ENCODE measurements at places on chromosomes 12 and 14.

DNA sequence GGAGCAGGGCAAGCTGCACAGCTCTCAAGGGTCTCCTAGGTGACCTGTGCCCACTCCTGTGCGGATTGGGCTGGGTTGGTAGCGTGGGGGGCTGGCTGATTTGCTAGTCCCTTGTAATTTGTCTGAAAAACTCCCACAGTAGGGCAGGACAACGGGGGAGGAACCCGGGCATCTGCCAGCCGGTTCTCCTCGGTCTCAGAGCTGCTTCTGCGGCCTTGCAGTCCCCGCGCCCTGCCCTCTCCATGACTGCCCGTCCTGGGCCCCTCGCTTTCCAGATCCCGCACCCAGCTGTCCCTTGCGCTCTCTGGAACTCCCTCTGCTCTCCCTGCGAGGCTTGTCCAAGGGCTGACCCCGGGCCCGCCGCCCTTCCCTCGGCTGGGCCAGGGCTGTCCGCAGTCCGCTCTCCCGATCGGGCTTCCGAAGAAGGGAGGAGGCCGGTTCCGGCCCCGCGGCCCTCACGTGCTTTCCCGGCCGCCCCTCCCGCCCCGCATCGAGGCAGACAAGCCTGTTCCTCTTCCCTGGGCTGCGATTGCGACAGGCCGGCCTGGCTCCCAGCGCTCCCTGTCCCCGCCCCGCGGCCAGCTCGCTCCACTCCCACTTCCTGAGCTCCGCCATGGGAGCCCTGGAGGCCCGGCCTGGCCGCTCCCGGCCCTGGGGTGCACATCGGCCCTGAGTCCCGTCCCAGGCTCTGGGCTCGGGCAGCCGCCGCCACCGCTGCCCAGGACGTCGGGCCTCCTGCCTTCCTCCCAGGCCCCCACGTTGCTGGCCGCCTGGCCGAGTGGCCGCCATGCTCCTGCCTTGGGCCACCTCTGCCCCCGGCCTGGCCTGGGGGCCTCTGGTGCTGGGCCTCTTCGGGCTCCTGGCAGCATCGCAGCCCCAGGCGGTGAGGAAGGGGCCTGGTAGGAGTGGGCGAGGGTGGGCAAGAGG lies at the start of gene LTBR:
Gene LTBR (plus strand): TSS at position 591 of the 927 bp plus-strand sequence. CDS start 197 bp downstream, at position 788.
- DNase-seq = peak; percentile 94

GRCh38 chr12:6228535-6229223 lies 28.5 kb downstream of the CD9 start:
- no peak for DNase-seq

- DNase-seq = no peak
Measured at GRCh38 chr12:17137396-17137795, 531.4 kb upstream of the LMO3 start.

- DNase-seq = no peak
Measured at GRCh38 chr12:130514149-130514551, 176.5 kb downstream of the PIWIL1 start.

- DNase-seq = no peak
Measured at GRCh38 chr12:56154246-56154771, 1.9 kb downstream of the MYL6B start.

- DNase-seq = no peak
Measured at GRCh38 chr12:48592591-48593086, 22.8 kb upstream of the LALBA start.

DNA sequence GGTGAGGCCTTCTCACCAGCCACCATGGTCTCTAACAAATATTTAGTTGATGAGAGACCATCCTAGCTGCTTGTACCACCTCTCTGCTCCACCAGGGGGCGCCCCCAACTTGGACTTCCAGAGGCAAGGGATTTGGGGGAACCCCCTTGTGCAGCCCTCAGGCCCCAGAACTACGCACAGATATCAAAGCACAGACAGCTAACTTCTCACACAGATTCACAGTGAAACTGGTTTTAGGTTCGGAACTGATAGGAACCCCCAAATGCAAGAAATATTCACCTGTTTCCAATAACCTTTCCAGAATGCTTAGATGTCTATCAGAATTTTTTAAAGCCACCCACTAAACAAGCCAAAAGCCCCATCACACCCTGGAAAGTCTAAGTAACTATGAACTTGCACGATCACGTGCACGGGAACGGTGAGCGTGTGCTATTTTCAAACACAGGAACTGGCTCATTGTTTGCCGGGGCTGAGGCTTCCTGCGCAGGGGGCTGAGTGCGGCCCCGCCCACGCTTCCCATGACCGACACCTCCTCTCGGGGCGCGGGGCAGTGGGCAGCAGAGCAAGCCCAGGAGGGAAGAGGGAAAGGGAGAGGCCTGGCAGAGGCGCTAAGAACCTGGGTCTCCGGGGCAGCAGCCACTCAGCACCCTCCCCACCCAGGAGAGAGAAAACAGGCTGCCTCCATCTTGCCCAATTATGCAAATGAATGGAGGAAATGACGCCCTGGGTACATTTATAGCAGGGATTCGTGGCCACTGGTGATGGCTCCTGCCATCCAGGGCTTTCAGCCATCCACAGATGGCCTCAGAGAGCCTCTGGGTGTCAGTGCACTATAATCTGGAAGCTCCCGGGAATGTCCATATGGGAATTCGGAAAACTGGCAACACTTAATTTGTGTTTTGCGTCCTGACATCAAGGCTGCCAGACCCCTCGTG lies 79.4 kb upstream of the GPR68 start:
- DNase-seq = peak; percentile 88

DNA sequence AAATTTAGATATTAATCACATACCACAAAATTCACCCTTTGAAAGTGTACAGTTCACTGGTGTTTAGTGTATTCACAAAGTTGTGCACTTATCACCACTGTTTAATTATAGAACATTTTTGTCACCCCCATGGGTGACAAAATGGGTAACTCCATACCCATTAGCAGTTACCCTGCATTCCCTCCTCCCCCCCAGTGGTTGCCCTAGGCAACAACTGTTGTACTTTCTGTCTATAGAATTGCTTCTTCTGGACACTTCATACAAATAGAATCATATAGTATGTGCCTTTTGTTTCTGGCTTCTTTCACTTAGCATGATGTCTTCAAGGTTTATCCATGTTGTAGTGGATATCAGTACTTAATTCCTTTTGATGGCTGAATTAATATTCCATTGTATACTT lies 52.7 kb downstream of the FBXO34 start:
- DNase-seq = no peak

- DNase-seq = no peak
Measured at GRCh38 chr12:47954467-47955045, 8.8 kb upstream of the TMEM106C start.

- DNase-seq = no peak
Measured at GRCh38 chr14:22613106-22613695, 15.1 kb downstream of the ABHD4 start.

DNA sequence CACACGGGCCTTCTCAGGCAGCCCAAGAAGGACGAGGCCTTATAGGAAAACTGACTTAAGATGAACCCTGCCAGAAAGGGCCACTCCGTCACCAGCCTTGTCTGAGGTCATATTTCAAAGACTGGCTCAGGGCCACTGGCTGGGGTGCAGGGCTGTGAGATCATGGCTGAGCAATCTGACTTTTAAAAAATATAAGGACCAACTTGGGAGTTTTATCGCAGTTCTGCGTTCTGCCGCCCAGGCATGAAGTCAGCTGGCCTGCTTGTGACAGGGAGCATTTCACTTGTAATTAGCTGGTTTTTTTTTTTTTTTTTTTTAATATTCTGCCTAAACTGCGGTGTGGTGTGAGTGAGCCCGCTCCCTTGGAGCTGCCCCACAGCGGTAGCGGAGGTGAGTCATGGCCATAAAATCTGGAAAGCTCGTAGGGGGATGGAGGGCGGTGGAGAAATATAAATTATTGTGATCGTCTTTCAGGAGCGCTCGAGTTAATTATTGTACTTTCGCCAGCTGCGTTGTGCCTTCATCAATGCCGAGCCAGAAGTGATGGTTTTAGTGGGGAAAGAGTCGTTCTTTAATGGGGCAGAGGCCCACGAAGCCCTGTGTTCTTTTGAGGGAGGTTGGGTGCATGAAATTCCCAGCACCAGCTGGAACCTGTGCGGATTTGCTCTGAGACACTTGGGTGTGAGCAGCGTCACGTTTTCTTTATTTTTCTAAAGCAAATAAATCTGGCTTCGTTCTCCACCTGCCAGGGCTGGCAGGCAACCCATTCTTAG lies 231.9 kb downstream of the C12orf75 start:
- DNase-seq = peak; percentile 73

DNA sequence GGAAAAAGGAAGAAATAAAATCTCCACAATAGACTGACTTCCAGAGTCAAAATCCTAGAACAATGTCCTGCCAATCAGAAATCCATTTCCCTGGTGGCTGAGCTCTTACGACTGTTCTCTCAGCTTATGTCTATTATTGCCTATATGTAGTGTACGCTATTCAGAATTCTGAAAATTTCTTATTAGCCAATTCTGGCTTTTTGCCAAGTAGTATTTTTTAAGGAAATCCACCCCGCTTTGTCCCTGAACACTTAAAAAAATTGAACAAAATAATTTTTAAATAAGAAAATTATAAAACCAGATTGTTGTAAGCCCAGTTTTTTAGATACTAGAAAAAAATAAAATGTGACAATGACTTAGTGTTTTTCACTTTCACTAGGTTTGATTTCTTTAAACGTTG lies 143.0 kb downstream of the KCNA5 start:
- no peak for DNase-seq

GRCh38 chr12:29673346-29673745 lies 110.4 kb downstream of the TMTC1 start:
- no peak for DNase-seq

DNA sequence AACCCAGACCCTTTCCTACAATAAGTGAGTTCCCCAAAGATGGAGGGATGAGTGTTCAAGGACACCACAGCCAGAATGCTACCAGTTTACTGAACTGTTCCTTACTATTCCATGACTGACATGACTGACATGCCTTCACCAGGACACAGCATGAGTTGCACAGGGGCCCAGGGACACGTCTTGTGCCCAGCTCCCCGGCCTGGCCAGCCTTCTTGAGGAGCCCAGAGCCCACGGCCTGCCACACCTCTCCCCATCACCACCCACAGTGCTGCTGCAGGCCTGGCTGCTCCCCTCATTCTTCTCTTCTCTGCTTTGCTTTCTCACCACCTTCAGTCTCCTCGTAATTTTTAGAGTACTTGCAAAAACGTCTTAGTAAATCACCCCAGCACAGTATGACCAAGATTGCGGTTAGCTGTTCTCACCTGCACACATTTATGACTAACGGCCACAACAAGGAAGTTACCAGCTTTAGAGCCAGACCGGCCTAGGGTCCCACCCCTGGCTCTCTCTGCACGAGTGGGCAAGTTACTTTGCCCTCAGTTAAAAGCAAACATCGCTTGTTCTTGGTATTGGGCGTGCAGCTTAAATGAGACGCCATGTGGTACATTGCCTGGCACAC lies 18.5 kb downstream of the PPP2R5E start:
- no peak for DNase-seq

DNA sequence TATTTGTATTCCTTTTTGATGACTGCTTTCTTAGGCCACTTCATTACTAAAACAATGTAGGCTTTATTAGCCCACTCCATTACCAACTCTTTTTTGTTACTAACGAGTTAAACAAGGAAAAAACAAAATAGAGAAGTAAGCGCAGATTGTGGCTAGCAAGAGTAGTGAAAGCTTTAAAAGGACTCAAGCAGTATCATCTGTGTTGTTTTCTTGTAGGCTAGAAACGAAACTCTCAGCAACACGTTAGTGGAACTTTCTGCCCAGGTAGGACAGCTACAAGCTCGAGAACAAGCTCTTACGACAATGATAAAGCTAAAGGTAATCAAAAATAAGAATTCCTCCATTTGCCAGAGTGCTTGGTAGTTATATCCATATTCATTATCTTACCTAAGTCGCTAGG lies 11.1 kb downstream of the CCDC62 start:
- no peak for DNase-seq

GRCh38 chr12:52794479-52795331 lies 1.2 kb downstream of the KRT3 start:
- no peak for DNase-seq

Data from left forelimb (tissue), 1 donor.